NCI-H1694 (cell line): ENCODE measurements at places on chromosomes 12 and 14.
A peak's percentile ranks its signal among the peaks of the same experiment; 100 is the strongest.

- no peak for DNase-seq
Measured at GRCh38 chr12:80469681-80470080, 25.6 kb downstream of the PTPRQ start.

DNA sequence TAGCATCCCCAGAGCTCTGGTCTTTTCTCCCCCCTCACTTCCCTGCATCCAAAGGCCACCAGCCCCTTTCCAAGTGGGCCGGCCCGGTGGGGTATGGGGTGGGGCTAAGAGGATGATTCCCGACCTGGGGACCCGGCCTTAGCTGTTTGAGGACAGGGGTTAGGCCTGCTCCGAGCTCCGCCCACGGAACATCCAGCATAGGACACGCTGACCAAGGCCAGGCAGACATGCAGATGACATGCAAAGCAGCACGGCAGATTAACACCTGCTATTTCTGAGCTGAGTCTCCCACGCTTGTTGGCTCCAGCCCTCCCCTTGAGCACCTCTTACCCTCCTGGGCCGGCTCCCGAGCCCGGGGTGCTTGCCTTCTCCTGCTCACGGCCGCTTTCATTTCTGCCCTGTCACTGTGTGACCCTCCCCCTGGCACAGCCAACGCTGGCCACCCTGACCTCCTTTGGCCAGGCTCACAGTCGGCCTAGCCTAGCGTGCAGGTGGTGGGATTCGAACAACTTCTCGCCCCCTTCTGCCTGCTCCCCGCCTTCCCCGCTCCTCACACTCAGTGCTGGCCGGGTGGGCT lies 40.2 kb downstream of the TEAD4 start:
- DNase-seq: no peak

- DNase-seq: no peak
Measured at GRCh38 chr14:23181453-23181852, 2.0 kb downstream of the SLC7A8 start.

DNA sequence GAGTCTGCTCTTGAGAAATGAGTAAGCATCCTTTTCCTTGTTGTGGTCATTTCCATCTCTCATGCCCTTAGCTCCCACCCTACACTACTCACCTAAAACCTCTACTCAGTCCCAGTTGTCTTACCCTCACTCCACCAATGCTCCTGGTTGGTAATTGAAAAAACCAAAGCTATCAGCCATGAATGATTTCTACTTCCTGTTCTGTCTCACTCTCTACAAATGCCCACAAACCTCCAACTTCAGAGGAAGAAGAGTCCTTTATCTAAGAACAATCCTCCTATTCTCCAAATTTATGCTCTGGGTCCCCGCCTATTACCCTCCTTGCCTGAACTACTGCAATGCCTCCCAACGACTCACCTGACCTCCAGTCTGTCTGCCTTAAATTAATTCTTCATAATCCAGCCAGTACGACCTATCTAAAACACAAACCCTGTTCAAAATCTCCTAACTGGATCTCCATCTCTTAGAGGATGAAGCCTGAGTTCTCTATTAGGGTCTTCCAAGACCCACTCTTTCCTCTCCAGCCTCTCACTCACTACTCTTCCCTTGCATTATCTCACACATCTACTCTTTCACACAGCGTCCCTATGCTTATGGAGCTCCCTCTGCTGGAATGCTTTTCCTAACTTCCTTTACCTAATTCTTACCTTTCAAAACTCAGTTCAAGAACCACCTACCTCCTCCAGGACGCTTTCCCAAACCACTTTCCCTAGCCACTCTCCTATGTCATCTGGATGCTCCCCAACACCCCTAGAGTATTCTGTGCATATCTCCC lies 2.2 kb downstream of the DHRS1 start:
- DNase-seq: peak; percentile 49

DNA sequence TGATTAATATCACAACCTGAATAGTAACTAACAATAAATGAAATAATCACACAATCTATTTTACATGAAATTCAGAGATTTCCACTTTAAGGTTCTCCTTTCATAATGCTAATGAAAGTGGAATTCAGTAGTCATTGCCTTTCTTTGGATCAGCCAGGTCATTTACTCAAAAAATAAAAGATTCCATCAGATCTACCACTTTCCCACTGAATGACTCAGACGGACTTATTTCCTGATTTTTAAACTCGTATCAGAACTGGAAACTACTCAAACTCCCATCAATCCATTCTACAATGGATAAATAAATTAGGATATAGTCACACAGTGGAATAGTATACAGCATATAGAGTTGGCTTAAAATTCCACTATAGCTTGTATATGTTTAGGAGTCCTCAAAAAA lies 237.1 kb downstream of the MED13L start:
- no peak for DNase-seq
